ENCODE measurements at places on chromosomes 12 and 14.
A peak's percentile ranks its signal among the peaks of the same experiment; 100 is the strongest.

GRCh38 chr12:119231774-119232173 is 53.0 kb downstream of the HSPB8 start:
- no peak for DNase-seq

GRCh38 chr12:4445156-4446101 is at the start of gene FGF6:
Gene FGF6, minus strand, starts transcription at chr12:4445815. Its CDS starts 245 bp downstream, at chr12:4445570.
- DNase-seq, result no peak

DNA sequence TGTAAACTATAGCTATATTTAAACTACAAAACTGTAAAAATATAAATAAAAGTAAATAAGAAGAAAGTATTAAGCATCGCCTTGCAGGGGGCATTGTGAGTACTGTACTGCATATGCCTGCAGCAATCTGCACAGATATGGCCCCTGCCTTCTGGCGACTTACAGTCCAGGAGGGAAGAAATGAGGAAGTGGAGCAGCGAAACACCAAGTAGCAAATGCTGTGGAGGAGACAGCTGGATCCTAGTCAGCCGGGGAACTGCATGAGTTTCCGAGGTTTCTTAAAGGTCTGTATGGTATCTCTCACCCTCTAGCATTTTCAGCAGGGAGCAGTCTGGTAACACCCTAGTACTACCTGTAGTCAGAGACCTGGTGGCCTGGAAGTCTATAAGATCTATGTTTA is 256.9 kb downstream of the CACNA1C start:
- DNase-seq, result no peak

- no peak for DNase-seq
These were observed 22.7 kb downstream of the LRRC74A start for GRCh38 chr14:76848879-76849278.

GRCh38 chr14:23589606-23590005 is 11.0 kb upstream of the JPH4 start:
- DNase-seq, result no peak

DNA sequence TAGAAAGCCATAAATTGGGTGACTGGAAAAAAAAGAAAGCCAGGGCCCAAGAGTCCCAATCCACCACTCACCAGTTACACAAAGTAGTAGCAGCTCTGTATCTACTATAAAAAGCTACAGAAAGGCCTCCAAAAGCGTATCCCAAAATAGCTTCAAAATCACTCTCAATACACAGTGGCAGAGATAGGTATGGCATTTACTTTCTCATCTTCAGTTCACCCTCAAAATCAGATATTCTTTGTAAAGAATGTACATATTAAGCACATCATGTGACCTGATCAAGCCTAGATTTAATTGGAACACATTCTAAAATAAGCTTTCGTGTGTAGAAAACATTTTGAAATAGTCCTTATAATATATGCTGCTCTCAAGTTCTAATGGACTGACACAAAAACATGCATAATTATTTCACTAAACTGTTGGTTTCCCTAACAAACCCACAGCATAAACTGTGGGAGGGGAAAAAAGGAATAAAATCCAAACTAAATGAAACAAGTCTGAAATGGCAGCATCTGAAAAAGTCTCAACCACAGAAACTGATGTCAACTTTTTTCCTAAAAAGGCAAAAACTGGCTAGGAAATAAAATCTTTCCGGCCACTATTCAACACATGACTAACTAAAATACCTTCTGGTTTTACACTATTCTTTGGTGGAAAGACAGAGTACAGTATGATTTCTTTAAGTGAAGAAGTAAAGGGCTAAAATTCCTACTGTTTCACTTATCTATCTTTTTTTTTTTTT is 25.9 kb downstream of the UBE2N start:
- peak; percentile 24 for DNase-seq

GRCh38 chr12:45408729-45409114 is 192.8 kb downstream of the ANO6 start:
- DNase-seq, result no peak

GRCh38 chr14:103058164-103059055 is 1.1 kb upstream of the CDC42BPB start:
- DNase-seq, result no peak

GRCh38 chr12:9143137-9143536 is 27.4 kb upstream of the A2M start:
- DNase-seq, result no peak

DNA sequence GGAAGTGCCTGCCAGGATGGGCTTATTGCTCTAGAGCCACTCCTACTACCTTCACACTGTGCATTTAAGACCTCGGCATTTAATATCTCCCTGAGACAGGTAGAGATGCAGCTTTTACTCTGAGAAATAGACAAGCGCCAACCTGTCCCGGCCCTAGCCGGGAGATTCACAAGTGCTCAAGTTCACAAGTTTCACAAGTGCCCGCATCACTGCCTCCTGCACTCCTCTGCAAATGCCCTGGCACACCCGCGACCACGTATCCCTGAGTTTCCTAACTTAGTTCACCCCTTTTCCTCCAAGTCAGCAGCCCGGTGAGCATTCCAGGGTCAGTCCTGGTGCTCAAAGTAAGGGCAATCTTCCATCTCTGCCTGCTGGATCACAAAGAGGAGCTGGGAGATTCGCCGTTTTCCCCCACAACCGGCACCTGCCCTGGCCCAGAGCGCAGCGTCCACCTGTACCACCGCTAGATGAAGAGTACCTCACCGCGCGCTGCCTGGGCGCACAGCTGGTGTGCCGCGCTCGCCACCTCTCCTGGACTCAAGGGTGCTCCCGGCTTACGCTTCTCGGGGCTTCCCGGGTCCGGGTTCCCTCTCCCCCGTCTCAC is 5.0 kb upstream of the SLC38A4 start:
- DNase-seq, result no peak

- DNase-seq, result peak; percentile 5
These were observed 4.4 kb downstream of the TMEM179 start for GRCh38 chr14:104600141-104600643.

DNA sequence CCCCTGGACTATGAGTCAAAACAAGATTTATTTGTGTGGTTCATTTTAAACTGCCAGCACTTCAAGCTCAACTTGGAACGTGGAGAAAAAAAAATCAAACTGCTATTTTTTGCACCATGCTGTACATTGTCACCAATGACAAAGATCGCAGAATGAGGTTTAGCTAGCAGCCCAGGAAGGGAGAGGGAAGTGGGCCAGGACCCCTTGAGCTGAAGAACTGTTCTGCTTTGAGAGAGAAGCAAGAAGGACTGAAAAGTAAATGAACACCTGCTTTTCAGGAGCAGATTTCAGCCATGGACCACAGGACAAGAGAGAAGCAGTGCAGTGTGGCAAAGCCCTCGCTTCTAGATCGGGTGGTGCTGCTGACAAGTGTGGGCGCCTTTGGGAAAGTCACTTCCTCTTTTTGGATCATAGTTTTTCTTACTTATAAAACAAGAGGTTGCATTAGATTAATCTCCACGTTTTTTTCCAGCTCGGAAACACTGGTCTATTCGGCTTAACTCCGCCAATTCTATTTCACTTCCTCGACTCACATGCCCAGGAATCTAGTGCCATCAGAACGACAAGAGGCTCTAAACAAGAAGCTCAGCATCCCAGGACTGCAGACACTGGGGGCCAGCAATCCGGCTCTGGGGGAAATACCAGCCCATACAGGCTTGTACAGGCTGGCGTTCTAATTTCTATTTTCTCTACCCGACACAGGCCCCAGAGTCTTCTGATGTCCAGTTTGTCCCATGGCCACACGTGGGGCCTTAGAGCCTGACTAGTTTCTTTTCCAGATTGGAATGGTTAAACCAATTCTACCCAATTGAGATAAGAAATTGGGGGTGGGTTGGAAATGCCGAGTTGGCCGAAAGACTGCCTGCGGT is 129.9 kb downstream of the CRACR2A start:
- DNase-seq, result no peak

DNA sequence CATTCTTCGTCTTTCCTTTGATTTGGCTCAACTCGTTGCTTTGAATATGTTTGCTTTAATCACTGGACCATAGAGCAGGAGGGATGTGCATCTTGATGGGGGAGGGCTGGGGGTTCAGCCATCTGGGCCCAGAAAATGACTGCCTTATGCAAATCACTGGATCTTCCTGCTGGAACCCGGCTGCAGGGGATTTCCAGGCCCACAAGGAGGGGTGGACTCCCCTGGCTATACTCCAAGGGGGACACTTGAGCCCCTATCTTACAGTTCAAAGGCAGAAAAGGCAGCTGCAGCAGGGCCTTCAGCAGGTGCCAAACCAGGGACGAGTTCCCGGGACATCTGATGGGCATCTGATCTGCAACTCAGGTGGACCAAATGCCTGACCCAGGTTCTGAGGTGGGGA is 122.5 kb downstream of the DICER1 start:
- no peak for DNase-seq

GRCh38 chr14:88683119-88683518 is 109.6 kb downstream of the EML5 start:
- peak; percentile 11 for DNase-seq

DNA sequence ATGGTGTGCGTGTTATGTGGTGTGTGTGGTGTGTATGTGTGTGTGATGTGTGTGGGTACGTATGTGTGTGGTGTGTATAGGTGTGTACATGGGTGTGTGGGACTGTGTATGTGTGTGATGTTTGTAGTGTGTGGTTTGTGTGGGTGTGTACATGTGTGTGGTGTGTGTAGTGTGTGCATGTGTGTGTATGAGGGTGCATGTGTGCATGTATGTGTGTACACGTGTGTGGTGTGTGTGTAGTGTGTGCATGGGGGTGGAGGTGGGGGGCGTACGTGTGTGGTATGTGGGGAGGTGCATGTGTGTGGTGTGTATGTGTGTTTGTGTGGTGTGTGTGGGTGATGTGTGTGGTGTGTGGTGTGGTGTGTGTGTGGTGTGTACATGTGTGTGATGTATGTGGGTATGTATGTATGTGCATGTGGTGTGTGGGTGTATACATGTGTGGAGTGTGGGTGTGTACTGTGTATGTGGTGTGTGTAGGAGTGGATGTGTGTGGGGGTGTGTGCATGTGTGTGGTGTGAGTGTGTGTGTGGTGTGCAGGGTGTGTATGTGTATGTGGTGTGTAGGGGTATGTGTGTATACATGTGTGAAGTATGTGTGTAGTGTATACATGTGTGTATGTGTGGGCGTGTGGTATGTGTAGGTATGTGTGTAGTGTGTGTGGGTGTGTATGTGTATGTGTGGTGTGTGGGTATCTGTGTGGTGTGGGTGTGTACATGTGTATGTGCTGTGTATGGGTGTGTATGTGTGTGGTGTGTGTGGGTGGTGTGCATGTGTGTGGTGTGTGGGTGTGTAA is 119.8 kb upstream of the GSC start:
- DNase-seq, result no peak

DNA sequence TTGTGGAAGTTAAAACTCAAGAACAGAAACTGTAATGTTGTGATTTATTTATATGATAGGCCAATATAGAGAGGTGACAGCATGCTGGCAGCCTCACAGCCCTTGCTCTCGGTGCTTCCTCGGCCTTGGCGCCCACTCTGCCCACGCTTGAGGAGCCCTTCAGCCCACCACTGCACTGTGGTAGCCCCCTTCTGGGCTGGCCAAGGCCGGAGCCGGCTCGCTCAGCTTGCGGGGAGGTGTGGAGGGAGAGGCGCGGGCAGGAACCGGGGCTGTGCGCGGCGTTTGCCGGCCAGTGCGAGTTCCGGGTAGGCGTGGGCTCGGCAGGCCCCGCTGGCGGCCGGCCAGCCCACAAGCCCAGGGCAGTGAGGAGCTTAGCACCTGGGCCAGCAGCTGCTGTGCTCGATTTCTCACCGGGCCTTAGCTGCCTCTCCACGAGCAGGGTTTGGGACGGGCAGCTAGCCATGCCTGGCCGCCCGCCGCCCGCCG is 65.8 kb upstream of the SLC8A3 start:
- DNase-seq, result no peak

DNA sequence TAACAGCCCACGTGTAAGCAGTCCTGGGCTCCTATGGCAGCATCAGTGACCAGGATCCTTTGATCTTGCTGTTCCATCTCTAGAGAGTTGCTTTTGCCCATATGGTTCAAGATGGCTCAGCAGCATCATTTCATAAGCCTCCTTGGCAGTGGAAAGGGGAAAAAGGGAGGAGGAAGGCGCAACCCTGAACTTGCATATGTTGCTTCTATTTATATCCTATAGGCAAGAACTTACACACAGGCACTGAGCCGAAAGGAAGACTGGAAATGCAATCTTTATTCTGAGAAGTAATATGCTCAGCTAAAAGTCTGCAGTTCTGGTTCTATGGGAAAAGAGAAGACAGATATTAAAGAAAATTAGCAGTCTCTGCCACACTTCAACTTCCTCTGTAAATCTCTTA is 167.7 kb upstream of the PLXNC1 start:
- no peak for DNase-seq

DNA sequence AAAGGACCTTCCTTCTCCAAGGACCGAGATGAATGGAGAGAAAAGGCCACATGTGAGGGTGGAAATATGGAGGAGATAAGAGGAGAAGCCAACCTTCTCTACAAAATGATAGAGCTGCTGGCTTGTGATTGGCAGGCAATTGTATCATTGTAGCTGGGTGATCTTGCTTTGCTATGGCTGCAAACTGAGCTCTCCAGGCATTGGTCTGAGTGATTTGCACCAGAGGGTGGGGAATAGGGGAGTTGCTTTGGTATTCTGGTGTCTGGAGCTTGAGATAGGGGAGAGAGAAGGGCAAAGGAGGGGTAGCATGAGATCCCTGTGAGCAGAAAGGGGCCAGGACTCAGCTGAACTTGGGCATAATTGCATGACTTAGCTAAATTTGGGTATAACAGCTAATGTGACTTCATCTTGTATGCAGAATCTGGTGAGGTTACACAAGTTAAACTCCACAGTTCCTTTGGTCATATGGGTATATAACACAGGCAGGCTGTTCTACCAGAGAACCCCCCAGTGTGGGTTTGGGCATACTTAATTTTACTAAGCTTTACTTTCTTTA is 72.0 kb downstream of the FOS start:
- no peak for DNase-seq

DNA sequence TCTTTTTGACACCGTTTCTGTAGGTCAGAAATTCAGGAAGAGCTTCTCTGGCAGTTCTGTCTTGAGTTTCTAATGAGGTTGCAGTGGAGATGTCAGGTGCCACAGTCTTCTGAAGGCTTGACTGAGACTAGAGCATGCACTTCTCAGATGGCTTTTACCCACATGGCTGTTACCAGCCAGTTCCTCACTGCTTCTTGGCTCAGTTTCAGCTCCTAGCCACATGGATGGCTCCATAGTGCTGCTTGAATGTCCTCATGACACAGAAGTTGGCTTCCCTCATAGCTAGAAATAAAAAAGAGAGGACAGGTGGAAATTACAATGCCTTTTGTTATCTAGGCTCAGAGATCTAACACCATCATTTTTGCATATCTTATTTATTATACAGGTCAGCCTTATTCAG is 38.1 kb upstream of the SLC2A13 start:
- DNase-seq, result no peak

DNA sequence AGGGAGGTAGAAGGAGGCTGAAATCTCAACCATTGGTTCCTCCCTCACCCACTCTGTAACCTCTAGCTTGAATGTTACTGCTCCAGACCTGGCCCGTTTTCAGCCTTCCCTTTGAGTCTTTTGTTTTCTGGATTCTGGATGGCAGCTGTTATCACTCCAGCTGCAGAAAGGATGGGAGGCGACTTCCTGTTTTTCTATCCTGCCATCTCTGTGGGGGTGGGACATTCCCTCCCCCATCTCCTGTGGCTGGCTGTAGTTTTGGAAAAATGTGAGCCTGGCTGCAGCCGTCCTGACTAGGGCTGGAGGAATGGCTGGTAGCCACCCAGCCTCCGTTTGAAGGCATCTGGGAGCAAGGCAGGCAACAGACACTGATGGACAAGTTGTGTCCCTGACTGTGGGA is 2.9 kb upstream of the PPFIBP1 start:
- no peak for DNase-seq

- peak; percentile 33 for DNase-seq
These were observed 101.3 kb downstream of the LGMN start for GRCh38 chr14:92646952-92647796.

GRCh38 chr12:52210186-52210924 is 18.5 kb upstream of the KRT80 start:
- no peak for DNase-seq

- no peak for DNase-seq
These were observed 37.3 kb upstream of the FERMT2 start for GRCh38 chr14:52988139-52988538.

Data from HFF-Myc (cell line).